ENCODE measurements at places on chromosomes 2 and 18. TPM values are rescaled to one million over a fixed set of nuclear protein-coding genes. Genes with fewer than 3 reads are reported as not detected.

The ELOA2 gene
- total RNA-seq = not detected

The TNFAIP6 gene
- total RNA-seq = not detected

The ALPI gene
- total RNA-seq = not detected

The GAL3ST2 gene
- not detected for total RNA-seq

The VSNL1 gene
- total RNA-seq = not detected

The SH3YL1 gene
- total RNA-seq = 17.9 TPM

The FIGN gene
- total RNA-seq = not detected

The RUFY4 gene
- total RNA-seq = 1.2 TPM

The ARL5A gene
- total RNA-seq = 40.6 TPM

GRCh38 chr2:44118257-44118656, 50.4 kb upstream of the PPM1B start:
- H3K27me3 ChIP-seq = no peaks in the 10 kb centered on the region
- H3K36me3 ChIP-seq = no peaks in the 10 kb centered on the region
- peak; percentile 36 for DNase-seq
- no peak overlapping the region for H3K27ac ChIP-seq

DNA sequence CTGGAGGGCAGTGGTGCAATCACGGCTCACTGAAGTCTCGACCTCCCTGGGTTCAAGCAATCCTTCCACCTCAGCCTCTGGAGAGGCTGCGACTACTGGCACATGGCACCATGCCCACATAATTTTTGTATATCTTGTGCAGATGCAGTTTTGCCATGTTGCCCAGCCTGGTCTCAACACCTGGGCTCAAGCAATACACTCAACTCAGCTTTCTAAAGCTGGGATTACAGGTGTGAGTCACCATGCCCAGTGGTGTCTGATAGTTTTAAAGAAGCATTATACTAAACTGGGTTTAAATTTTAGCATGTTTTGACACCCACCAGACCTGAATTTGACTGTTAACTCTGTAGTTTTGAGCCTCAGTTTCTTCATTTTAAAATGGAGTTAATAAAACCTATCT, 109.4 kb upstream of the SLC38A11 start:
- no peak overlapping the region for H3K27ac ChIP-seq
- DNase-seq = no peak
- no peaks in the 10 kb centered on the region for H3K36me3 ChIP-seq
- no peak overlapping the region for H3K4me3 ChIP-seq
- peaks cover 6% of the 10 kb centered on the region for H3K27me3 ChIP-seq

GRCh38 chr18:12699747-12700146, 2.8 kb downstream of the CEP76 start:
- H3K36me3 ChIP-seq = peaks cover 16% of the 10 kb centered on the region
- DNase-seq = no peak
- H3K27me3 ChIP-seq = no peaks in the 10 kb centered on the region
- H3K4me3 ChIP-seq = no peak overlapping the region
- H3K27ac ChIP-seq = no peak overlapping the region

GRCh38 chr2:128551435-128551834, 232.8 kb upstream of the HS6ST1 start:
- DNase-seq = no peak
- peaks cover 5% of the 10 kb centered on the region for H3K27me3 ChIP-seq
- H3K27ac ChIP-seq = no peak overlapping the region
- no peaks in the 10 kb centered on the region for H3K36me3 ChIP-seq

- H3K4me1 ChIP-seq = peaks cover 2% of the 10 kb centered on the region
- H3K27me3 ChIP-seq = peaks cover 5% of the 10 kb centered on the region
- no peaks in the 10 kb centered on the region for H3K36me3 ChIP-seq
Measured at GRCh38 chr2:88167740-88168139, 2.4 kb upstream of the THNSL2 start.

- H3K27ac ChIP-seq = peak overlapping the region; percentile 24
- no peak overlapping the region for H3K4me3 ChIP-seq
- no peaks in the 10 kb centered on the region for H3K27me3 ChIP-seq
- peaks cover 9% of the 10 kb centered on the region for H3K4me1 ChIP-seq
- peaks cover 52% of the 10 kb centered on the region for H3K36me3 ChIP-seq
Measured at GRCh38 chr2:241088791-241089732, 13.0 kb downstream of the MTERF4 start.

GRCh38 chr2:68463287-68463877, 3.7 kb downstream of the FBXO48 start:
- H3K36me3 ChIP-seq = peaks cover 2% of the 10 kb centered on the region
- DNase-seq = no peak
- H3K27ac ChIP-seq = no peak overlapping the region
- H3K27me3 ChIP-seq = no peaks in the 10 kb centered on the region
- peaks cover 30% of the 10 kb centered on the region for H3K4me1 ChIP-seq

GRCh38 chr2:198883604-198884003, 574.1 kb downstream of the SATB2 start:
- no peaks in the 10 kb centered on the region for H3K4me1 ChIP-seq
- no peak overlapping the region for H3K4me3 ChIP-seq
- no peak for DNase-seq
- no peaks in the 10 kb centered on the region for H3K27me3 ChIP-seq

DNA sequence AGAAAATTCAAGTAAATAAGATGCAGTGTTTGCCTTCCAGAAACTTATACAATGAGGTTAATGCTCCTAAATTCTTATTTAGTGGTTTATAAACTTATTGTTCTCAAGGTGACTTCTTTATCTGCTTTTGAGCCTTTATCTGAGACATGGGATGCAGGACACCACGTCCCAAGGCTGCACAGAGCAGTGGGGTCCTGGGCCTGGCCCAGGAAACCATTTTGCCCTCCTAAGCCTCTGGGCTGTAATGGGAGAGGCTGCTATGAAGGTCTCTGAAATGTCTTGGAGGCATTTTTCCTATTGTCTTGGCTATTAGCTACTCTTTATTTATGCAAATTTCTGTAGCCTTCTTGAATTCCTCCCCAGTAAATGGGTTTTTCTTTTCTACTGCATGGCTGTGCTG, 652.6 kb upstream of the SETBP1 start:
- DNase-seq = no peak
- no peaks in the 10 kb centered on the region for H3K27me3 ChIP-seq
- H3K36me3 ChIP-seq = no peaks in the 10 kb centered on the region
- no peak overlapping the region for H3K4me3 ChIP-seq

- no peak overlapping the region for H3K4me3 ChIP-seq
- no peaks in the 10 kb centered on the region for H3K4me1 ChIP-seq
- DNase-seq = no peak
- no peaks in the 10 kb centered on the region for H3K36me3 ChIP-seq
- H3K27me3 ChIP-seq = no peaks in the 10 kb centered on the region
Measured at GRCh38 chr2:150620855-150621254, 133.4 kb upstream of the RND3 start.

GRCh38 chr18:35458677-35459441, 38.9 kb downstream of the INO80C start:
- no peak overlapping the region for H3K27ac ChIP-seq
- H3K4me3 ChIP-seq = no peak overlapping the region
- H3K4me1 ChIP-seq = peaks cover 4% of the 10 kb centered on the region
- peak; percentile 51 for DNase-seq
- no peaks in the 10 kb centered on the region for H3K36me3 ChIP-seq

- no peak overlapping the region for H3K4me3 ChIP-seq
- H3K36me3 ChIP-seq = no peaks in the 10 kb centered on the region
- H3K4me1 ChIP-seq = peaks cover 20% of the 10 kb centered on the region
- no peak overlapping the region for H3K27ac ChIP-seq
- no peak for DNase-seq
Measured at GRCh38 chr2:195457873-195458272, 199.2 kb upstream of the SLC39A10 start.

DNA sequence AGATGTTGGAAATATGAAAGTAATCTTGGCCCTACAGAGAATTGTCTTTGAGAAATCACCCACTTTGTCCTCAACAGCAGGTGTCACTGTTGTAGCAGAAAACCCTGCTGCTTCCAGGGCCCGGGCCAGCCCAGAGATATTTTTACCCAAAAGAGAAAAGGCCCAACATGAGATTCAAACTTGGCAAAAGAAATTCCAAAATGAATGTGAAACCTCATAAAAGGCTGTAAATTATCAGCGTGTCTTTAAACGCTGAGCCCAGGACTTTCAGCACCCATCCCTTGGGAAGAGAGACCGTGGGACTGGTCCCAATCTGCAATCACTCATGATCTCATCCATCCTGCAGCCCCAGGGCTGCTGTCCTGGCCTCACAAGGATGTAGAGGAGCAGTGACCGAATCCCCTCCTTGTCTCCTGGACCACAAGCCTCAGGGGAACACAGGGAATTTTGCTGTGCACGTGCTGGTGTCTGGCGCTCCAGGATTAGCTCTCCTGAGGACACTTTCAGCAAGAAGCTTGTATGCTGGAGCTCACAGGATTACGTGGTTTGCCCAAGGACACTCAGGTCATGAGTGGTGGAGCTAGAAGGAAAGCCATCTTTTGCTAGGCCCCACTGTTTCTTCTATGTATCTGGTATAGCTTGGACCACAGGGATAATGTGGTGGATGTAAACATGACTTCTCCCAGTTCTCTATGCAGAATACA, 202.1 kb downstream of the RNF144A start:
- H3K4me3 ChIP-seq = no peak overlapping the region
- H3K27ac ChIP-seq = no peak overlapping the region
- no peaks in the 10 kb centered on the region for H3K4me1 ChIP-seq
- no peaks in the 10 kb centered on the region for H3K27me3 ChIP-seq
- peak; percentile 44 for DNase-seq

DNA sequence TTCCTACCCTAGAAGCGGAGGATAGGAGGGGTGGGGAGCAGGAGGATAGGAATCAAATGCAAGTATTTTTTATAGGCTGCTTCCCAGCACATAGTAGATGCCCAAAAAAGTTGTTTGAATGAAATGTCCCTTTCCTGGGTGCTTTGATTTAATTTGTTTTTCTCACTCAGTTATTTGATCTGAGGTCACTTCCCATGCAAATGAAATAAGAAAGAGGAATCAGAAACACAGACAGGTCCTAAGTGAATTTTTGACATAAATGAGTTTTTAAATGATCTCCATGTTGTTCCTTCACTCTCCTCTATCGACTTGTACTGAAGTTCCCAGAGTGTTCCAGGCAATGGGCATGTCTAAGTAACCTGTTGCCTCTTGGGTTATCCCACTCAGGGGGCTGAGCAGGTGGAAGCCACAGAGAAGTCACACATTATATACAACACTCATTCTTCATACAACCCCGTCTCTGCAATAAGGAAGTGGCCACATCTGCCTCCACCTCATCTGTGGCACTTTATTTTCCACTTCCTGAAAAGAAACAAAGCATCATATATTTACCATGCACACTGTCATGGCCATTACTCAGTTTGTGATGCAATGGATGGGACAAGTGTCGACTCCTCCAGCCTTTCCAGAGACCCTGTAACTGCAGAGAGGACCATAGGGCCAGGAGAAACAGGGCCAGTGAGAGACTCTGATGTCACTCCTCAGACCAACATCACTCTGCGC, 81.9 kb upstream of the ZNF397 start:
- H3K27me3 ChIP-seq = no peaks in the 10 kb centered on the region
- H3K4me1 ChIP-seq = peaks cover 20% of the 10 kb centered on the region
- no peak overlapping the region for H3K4me3 ChIP-seq
- H3K36me3 ChIP-seq = no peaks in the 10 kb centered on the region
- H3K27ac ChIP-seq = peak overlapping the region; percentile 73

DNA sequence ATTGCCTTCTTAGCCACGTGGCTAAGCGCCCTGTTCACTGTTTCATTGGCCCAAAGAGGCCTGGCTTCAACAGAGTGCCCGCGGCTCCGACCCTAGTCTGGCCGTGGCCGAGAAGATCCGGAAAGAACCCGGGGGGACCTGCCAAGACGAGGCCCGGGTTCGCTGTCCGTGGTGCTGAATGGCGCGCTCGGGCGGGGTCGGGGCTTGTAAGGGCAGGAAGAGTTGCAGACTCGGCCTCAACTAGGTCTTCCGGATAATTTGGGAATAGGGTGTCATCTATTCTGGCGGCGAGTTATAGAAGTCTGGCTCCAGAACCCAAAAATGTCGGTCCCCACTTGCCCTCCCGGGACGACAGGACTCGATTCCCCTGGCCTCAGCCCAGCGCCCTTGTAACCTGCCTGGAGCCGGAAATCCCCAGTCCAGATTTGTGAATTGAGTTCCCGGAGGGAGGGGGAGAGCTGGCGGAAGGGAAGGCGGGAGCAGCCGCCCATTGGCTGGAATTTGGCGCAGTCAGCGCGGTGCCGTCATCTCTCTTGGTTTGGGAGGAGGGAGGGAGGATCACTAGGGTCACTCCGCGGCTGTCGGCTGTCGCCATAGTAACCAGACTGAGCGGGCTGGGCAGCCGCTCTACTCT, 3.5 kb downstream of the CDK5R2 start:
- H3K4me1 ChIP-seq = peaks cover 18% of the 10 kb centered on the region
- no peaks in the 10 kb centered on the region for H3K36me3 ChIP-seq
- H3K27me3 ChIP-seq = peaks cover 67% of the 10 kb centered on the region
- peak; percentile 80 for DNase-seq
- H3K4me3 ChIP-seq = no peak overlapping the region
- no peak overlapping the region for H3K27ac ChIP-seq

DNA sequence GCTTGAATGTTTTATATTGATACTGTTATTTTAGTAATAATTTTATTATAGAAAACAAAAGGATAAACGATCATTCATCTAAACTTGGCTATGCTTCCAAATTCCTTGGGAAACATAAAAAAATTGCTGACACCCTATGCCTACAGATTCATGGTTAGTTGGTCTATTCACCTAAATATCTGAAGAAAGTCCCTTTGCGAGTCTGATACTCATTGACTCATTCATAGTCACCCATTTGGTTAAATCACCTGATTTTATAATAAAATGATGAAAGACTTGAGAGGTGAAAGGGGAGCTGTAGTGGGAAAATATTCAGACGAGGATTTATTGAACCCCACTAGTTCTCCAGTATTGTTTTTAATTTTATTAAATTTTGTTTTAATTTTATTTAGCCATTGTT, 112.0 kb downstream of the PTPN4 start:
- peaks cover 17% of the 10 kb centered on the region for H3K36me3 ChIP-seq
- H3K4me1 ChIP-seq = peaks cover 36% of the 10 kb centered on the region
- H3K27me3 ChIP-seq = no peaks in the 10 kb centered on the region
- no peak overlapping the region for H3K4me3 ChIP-seq

GRCh38 chr2:42967959-42968674, 175.7 kb upstream of the HAAO start:
- no peak overlapping the region for H3K4me3 ChIP-seq
- no peaks in the 10 kb centered on the region for H3K27me3 ChIP-seq
- H3K36me3 ChIP-seq = no peaks in the 10 kb centered on the region
- no peak overlapping the region for H3K27ac ChIP-seq
- DNase-seq = no peak

- H3K27ac ChIP-seq = no peak overlapping the region
- H3K4me3 ChIP-seq = no peak overlapping the region
- no peak for DNase-seq
- peaks cover 2% of the 10 kb centered on the region for H3K27me3 ChIP-seq
- H3K4me1 ChIP-seq = peaks cover 37% of the 10 kb centered on the region
- H3K36me3 ChIP-seq = no peaks in the 10 kb centered on the region
Measured at GRCh38 chr18:67265464-67266245, 250.9 kb downstream of the DSEL start.

DNA sequence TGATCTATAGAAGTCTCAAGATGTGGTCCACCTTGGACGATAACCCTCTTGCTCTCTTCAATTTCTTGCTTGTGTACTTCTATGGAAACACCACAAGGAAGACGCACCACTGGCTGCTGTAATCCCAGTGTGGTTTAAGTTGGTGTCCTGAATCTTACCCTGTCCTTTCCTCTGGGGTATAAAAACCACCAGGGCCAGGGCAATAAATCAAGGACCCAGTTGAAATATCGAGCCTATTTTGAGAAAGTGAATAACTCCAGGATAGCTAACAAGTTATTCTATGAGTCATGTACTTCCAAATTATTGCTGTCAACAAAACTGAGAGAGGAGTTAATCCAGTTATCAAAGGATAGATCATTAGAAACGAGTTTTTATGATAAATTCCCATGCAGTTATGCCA, 137.0 kb downstream of the RND3 start:
- H3K27ac ChIP-seq = no peak overlapping the region
- H3K36me3 ChIP-seq = no peaks in the 10 kb centered on the region
- H3K4me1 ChIP-seq = no peaks in the 10 kb centered on the region
- DNase-seq = no peak
- H3K4me3 ChIP-seq = no peak overlapping the region

Measured in activated naive CD4-positive, alpha-beta T cell treated with anti-CD3 and anti-CD28 coated beads for 36 hours (primary cell).